Stimulated activated CD4-positive, alpha-beta T cell treated with anti-CD3 and anti-CD28 coated beads, TNF-alpha, amount 100 ng/mL, for 4 hours (primary cell): ENCODE measurements at places on chromosomes 7 and 10.

DNA sequence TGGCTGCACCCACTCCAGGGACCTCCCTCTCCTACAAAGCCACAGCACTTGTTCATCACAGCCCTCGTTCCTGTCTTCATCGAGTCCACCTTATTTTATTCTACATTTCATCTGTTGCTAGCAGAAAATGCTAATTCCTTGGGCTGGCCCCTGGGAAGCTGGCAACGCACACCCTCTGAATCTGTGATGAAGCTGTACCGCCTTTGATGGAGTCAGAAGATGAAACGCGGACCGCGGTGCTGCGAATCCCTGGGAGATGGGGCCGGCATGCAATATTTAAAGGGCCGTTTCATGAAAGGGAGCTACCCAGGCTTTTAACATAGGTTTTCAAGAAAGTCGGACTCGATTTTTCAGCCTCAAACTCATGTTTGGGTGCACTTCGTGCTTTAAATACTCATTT is 88.5 kb downstream of the NPTX2 start:
- no peak for DNase-seq

DNA sequence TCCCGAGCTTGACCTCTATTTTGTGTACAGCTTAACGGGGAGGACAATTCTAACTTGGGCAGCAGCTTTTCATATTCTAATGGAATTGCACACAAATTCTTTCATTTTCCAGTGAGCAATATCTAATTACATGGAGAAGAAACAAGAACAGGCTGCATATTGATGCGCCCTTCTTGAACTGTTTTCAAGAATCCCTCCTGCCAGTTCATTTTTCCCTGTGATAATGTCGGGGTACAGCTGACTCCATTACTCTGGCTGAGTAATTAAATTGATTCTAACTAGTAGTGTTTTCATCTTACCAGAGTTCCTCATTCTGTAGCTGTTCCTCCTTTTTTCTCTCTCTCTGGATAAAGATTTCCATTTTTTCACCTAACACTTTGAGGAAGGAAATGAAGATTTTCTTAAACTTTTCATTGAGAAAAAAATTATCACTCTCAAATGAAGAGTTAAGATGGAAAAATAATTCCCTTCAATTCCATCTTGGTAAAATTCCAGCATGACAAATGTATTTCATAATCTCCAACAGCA is 190.9 kb downstream of the FANK1 start:
- DNase-seq = no peak

DNA sequence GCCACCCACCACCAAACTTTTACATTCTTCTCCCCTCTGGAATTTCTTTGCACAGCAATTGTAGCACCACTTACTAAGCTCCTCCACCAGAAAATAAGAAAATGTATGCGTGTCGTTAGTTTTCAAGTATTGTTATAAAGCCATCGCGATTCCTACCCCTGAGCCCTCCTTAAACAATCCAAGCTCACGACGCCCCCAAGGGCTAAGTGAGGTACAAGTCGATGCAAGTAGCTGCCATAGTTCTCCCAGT is 1.3 kb downstream of the FRAT2 start:
- no peak for DNase-seq

DNA sequence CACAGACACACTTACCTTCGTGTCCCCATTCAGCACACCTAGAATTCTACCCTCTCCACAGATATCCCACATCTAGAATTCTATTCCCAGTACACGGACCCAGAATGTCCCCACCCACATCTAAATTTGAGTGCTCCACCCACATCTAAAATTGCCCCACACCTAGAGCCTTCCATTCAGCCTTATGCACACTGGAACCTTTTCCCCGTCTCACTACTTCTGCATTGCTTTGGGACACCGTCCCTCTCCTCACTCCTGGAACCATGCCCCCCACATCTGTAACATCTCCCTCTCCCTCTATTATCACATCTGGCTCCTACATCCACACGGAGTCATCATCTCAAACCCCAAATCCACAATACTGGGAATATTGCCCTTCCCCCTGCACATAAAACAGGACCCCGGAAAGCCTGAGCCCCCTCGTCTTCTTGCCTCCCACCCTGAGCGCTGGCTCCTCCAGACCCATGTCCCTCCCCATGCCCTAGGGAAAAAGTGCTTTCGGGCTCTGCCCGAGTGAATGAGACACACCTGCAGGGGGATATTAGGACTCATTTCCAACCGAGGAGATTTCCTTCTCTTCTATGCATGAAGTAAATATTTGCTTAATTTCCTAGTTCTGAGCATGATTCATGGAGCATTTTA is 125.8 kb upstream of the UNC5B start:
- DNase-seq = no peak

DNA sequence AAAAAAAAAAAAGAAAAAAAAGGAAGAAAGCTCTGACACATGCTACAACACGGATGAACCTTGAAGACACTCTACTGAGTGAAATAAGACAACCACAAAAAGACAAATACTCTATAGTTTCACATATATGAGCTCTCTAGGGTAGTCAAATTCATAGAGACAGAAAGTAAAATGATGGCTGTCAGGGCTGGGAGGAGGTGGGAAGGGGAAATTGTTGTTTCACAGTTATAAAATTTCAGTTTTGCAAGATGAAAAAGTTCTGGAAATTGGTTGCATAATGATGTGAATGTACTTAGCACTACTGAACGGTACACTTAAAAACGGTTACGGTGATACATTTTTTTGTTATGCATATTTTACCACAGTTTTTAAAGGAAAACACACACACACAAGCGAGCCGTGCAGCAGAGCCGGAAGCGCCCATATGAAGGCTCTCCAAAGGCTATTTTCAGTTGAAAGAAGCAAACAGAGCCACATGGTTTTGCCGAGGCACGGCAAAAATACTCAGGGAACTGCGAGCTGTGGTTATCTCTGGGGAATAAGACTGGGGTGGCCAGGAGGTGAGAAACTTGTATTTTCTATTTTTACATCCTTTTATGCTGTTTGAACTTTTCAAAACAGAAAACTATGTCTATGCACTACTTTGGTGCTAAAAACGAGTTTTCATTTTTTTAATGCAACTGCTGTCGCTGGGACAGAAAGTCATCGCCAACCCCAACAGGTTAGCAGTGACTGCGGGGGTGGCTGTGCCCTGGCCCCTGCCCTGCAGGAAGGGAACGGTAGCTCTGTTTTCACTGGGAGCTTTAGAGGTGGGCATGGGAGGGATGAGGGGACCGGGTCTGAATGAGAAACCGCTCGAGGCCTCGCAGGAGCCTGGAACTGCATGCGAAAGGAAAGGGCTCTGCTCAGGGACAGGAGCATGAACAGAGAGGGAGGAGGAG is 132.9 kb downstream of the OAT start:
- DNase-seq = no peak

DNA sequence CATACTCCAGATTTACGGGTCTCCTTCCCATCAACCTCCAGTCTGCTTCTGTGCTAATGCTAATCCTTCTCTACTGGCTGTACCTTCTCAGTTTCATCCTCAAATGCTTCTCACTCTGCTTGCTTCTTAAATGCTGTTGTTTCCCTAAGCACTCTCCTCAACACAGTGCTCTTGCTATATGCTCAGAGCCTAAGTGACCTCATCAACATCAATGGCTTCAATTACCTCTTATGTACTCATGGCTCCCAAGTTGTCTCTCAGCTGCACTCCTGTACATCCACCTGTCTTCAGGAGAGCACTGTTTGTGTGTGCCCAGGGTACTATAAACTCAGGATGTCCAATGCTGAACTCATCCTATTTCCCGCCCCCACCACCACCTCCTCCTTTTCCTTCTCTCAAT is 22.5 kb downstream of the ELAPOR2 start:
- no peak for DNase-seq

- DNase-seq = no peak
Observed at GRCh38 chr10:3481496-3481895, 303.5 kb downstream of the KLF6 start.

DNA sequence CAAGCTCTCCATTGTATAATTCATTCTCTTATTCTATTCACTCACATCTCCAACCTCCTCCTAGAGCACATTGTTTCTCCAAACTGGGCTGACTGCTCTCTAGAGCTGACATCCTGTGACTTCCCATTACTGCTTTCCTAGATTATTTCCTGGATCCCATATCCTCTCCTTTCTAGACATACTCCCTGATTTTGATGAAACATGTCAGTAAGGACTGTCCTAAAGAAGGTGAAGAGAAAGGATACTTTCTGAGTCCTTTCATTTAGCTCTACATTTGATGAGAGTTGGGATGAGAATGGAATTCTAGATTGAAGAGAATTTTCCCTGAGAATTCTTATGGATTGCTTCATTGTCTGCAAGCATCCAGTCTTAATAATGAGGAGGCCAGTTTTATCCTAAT is 78.8 kb downstream of the CNNM2 start:
- no peak for DNase-seq

GRCh38 chr7:71509381-71509780 is 377.4 kb downstream of the GALNT17 start:
- no peak for DNase-seq

DNA sequence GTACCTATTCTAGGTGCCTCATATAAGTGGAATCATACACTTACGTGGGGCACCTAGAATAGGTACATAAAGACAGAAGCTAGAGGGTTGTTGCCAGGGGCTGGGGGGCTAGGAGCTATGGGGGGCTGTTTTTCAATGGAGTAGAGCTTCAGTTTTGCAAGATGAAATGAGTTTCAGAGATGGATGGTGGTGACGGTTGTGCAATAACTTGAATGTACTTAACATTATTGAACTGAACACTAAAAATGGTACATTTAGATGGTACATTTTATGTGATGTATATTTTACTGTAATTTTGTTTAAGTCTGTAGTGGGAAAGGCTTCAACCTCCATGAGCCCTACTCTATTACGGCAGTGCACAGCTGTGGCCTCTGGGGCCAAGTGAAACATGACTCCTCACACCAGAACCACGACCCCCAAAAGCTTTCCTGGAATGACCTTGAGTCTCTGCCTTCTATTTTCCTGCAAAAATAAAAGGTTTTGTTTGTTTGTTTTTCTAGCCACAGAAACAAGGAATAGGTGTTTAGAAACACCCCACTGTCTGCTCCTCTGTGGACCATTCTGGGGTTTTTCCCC is 147.3 kb upstream of the PLXNA4 start:
- no peak for DNase-seq

- DNase-seq = no peak
Observed at GRCh38 chr7:20665096-20665495, 49.6 kb downstream of the ABCB5 start.

GRCh38 chr7:131619336-131620305 is 63.2 kb upstream of the PODXL start:
- DNase-seq = no peak

DNA sequence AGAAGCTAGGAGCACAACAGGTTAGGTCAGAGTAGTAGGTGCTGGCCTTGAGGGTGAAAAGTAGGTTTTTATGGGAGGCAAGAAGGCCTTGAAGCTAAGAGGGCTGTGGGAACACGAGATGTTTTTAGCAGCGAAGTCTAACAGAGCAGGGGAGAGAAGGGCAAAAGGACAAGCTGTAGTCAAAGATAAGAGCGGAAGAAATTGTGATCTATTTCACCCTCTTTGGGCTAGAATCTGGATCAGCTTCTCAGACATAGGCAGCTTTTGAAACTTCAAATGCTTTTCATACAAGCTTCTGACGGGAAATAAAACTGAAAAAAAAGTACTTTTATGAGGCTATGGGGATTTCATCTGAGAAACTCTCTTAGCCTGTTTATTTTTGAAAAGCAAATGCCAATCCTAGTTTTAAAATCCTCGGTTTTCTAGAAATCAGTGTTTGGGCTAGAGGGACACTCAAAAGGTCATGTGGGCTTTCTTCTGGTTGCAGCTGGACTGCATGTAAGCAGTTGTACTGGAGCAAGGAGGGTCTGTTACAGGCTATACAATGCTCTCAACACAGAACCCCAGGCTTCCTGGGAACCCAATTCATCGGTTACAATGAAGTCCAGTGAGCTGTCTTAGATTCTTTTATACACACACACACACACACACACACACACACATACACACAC is 83.6 kb downstream of the RNF216 start:
- no peak for DNase-seq
